ENCODE measurements at places on chromosomes 11 and 22.
A peak's percentile ranks its signal among the peaks of the same experiment; 100 is the strongest.

- DNase-seq: peak; percentile 86
Observed at GRCh38 chr22:50148991-50149721, 21.4 kb upstream of the PANX2 start.

- DNase-seq: no peak
Observed at GRCh38 chr11:94315664-94316063, 11.3 kb downstream of the IZUMO1R start.

- no peak for DNase-seq
Observed at GRCh38 chr11:100712583-100712982, 25.5 kb downstream of the ARHGAP42 start.

DNA sequence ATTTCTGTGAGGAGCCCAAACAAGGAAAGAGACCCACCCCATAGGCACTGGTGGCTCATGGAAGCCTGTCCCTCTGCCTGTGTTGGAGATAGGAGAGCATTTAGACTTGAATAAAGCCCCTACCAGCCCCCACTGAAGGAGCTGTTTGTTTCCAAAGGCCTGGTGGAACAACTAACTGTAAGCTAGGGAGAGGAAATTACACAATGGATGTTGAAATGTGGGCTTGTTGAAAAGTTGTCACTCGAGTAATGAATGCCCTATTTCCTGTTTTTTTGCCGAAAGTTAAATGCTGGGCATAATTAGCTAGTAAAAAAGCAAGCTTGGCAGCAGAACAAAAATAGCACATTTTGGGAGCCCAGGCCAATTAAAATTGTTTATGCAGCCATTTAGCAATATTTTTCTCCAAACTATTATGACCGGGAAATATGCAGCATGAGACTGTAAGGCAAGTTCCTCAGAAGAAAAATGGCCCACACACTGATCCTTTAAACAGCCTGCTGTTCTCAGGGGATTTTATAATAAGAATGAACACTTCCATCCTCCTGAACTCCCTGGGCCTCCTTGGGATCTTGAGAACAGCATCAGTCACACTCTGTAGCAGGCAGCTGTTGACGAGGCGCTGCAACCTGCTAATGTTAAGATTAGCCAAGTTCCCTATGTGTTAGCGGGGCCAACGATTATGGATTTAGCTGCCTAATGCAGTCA lies 38.6 kb upstream of the LMO2 start:
- peak; percentile 94 for DNase-seq

DNA sequence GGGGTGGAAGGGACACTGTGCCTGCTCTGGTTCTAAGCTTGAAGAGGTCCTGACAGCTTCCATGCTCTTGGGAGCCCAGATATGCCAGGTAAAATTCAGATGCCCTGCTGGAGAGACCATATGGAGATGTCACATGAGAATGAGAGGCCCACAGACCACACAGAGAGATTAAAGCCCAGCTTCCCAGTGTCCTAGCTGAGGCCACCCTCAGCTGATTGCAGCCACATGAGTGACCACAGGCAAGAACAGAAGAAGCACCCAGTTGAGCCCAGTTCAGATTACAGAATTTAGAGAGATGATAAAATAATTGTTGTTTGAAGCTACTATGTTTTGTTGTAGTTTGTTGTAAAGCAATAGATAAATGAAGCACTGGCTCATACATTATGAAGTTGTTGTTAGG lies 14.4 kb upstream of the PVALB start:
- DNase-seq: no peak

DNA sequence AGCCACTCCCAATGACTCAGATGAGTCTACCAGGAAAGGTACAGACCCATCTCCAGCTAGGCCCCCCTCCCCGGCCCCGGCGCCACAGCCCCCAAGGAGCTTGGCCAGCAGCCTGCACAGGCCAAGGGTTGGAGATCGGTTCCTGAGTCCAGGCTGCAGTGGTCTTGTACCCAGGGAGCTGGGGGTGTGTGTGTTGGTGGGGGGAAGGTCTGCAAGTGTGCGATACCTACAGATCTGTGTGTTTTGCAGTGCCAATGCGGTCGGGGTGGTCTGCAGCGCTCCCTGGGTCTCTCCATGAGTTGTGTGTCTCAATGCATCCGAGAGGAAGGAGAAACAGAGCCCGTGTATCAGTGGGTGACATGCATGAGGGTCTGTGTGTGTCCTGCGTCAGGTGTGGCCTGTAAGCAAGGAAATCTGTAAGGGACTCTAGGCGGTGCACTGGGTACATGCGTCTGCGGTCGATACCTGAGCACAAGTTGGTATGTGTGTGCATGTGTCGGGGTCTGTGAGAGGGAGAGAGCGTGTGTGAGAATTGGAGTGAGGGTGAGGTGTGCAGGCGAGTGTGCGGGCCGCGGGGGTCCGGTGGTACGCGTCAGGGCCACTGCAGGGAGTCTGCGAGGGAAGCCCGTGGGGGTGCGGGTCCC lies 645 bp downstream of the CDC42BPG start:
- DNase-seq: no peak

- DNase-seq: no peak
Observed at GRCh38 chr11:60150279-60150678, 32.6 kb downstream of the MS4A6A start.

All from HL-60 (cell line).